Stimulated activated naive CD4-positive, alpha-beta T cell treated with Interleukin-2 at 50 U/mL for 16 hours (primary cell): ENCODE measurements at places on chromosomes 4 and X.
A peak's percentile ranks its signal among the peaks of the same experiment; 100 is the strongest.

GRCh38 chr4:170872794-170873193, 783.0 kb upstream of the AADAT start:
- no peak for DNase-seq

DNA sequence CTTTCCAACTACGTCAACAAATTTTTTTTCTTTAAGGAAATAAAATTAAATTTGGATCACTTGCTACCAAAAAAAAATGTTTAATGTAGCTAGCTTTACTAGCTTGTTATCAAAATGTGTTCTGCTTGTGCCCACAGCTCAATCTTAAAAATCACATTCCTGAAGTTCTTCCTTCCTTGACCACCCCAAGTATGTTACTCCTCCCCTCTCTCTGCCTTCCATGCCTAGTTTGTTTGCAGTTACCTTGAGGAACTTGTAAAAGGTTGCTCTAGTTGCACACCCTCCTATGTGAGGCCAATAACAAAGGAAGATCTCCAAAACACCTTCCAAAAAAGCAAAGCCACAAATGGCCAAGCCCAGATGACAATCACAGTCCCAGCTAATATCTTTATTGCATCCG, 19.6 kb upstream of the TMEM184C start:
- DNase-seq = no peak

- no peak for DNase-seq
These were observed 17.6 kb downstream of the GRIA3 start for GRCh38 chrX:123201720-123202119.

- DNase-seq = no peak
These were observed 295.4 kb downstream of the RAPGEF2 start for GRCh38 chr4:159398236-159398638.

GRCh38 chrX:68941385-68941952, 112.6 kb downstream of the EFNB1 start:
- DNase-seq = no peak

- DNase-seq = no peak
These were observed 30.1 kb upstream of the CFAP299 start for GRCh38 chr4:80305466-80305865.

- no peak for DNase-seq
These were observed 540.2 kb upstream of the CT83 start for GRCh38 chrX:117002981-117003380.

DNA sequence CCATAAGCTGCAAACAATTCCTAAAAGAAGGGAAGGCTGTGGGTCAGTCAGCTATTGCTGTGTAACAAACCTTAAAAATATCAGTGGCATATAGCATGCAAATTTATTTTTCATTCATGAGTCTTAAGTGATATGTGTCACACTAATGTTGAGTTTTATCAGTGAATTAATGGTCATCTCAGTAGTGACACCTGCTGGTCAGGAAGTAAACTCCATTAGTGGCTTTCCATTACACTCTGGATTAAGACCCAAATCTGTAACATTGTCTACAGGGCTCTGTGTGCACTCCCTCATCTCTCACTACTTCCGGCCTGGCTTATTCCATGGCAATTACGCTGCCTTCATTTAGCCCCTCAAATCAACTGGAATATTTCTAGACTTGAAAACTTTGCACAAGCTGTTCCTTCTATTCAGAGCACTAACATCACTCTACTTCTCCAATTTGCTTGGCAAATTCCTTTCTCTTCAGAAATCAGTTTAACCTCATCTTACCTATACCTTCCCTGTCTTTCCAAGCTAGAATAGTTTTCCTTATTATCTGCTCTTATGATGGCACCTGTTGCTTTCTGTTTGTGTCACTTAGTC, 217.3 kb upstream of the TAPT1 start:
- DNase-seq = no peak

GRCh38 chrX:39381422-39381821, 580.2 kb downstream of the MID1IP1 start:
- DNase-seq = no peak

DNA sequence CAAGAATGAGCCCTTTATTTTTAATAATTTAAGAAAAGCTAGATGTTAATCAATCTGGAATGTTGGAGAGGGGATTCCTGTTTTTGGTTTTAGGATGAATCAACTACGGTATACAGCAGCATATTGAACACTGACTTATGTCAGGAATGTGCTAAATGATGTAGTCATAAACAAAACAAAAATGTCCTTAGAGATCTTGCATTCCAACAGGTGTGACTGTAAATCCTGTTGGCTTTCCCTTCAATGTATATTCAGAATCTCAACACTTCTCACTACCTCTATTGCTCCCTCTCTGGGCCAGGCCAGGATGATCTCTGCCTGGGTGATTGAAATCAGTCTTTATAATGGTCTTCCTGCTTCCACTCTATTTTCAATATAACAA, 37.8 kb upstream of the BDH2 start:
- DNase-seq = no peak

DNA sequence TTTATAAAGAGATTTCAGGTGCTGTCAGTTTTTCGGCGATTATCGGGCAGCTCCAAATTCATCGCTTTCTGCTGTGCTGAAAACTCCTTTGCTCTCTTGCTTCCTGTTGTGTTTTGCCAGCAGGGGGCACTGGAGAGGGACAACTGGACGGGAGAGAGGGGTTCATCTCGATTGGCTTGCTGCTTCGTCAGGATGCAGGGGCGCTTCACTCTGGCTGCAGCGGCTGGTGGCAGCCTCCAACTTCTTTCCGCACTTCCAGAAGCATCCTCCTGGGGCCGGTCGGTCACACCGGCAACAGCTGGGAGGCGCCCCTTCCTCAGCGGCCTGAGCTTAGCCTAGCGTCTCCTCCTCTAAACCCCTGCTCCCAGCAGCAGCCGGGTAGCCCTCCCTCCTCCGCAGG, 29.5 kb downstream of the MSL3 start:
- DNase-seq = peak; percentile 53

GRCh38 chrX:49102190-49102589, 21.3 kb downstream of the GPKOW start:
- DNase-seq = no peak

GRCh38 chr4:173503330-173504180, 26.5 kb downstream of the HAND2 start:
- no peak for DNase-seq

DNA sequence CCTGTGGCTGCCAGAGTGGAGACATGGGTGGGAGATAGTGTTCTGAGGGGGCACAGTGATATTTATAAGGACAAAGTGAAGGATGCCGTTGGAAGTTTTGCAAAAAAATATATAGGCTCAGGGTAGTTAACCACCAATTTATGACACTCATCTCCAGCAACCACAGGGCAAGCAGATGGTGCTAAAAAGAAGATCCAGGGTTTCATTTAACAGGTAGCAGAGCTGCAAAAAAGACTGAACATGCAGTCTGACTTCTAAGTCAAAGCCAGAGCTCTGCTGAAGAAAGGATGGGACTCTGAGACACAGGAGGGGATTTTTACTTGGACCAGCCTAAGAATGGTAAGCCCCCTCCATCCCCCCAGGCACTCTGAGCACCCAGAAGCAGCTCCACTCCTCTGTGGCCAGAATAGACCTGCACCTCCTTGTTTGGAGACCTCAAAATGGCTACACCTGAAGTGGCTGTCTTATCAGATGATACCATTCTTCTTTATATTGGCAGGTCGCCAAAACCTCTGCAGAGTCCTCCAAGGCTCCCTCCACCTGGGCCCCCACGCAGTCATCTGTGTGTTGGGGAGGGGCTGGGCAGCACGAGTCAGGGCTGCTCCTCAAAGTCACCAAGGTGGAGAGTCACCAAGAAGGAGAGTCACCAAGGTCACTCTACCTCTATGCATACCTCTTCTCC, 161.4 kb upstream of the FAM9B start:
- DNase-seq = no peak

DNA sequence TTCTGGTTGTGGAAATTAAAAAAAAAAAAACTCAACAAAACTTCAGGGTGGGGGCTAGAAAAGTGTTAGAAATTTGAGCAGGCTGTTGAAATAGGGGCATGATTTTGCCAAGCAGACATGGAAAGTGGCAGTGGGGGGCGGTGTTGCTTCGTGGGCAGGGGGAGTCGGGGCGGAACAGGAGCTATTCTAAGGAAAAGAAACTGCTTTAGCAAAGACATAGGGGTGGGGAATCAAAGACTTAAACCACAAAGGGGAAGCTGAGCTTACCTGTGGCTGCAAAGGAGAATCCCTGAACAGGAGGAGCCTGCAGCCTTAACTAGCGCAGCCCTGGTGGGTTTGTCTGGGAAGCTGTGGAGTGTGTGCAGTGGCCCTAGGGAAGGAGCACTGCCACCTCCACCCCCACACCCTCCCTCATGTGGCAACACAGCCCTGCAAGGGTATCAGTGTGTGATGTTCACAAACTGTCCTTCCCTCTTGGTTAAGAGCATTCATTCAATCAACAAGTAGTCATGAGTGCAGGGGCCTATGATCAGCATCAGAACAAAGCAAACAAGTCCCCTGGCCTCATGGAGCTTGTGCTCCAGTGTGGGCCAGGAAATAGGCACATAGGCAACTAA, 20.5 kb downstream of the SEL1L3 start:
- DNase-seq = no peak

DNA sequence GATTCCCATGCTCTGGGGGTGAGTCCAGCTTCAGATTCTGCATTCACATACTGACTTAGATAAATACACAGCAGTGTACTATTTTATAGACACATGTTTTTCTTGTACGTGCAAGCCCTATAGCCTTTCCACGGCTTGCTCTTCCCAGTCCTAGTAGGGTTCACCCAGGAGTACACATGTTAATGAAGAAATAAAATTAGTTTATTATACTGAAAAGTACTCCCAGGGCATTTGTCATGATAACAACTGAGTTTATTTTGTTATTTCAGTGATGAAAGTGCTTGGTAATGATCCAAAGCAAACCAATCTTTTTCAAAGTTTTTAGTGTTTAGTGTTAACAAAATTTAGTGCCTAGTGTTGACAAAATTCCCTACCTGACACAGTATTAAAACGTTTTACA, 21.3 kb downstream of the MAPK10 start:
- no peak for DNase-seq

- DNase-seq = no peak
These were observed 230.6 kb upstream of the TRPC5 start for GRCh38 chrX:112313201-112313600.

GRCh38 chrX:26908218-26908617, 554.9 kb downstream of the PPP4R3C start:
- no peak for DNase-seq

GRCh38 chrX:129637217-129638109, 17.3 kb downstream of the APLN start:
- peak; percentile 49 for DNase-seq

- no peak for DNase-seq
These were observed 56.8 kb upstream of the PLS3 start for GRCh38 chrX:115504167-115504566.

DNA sequence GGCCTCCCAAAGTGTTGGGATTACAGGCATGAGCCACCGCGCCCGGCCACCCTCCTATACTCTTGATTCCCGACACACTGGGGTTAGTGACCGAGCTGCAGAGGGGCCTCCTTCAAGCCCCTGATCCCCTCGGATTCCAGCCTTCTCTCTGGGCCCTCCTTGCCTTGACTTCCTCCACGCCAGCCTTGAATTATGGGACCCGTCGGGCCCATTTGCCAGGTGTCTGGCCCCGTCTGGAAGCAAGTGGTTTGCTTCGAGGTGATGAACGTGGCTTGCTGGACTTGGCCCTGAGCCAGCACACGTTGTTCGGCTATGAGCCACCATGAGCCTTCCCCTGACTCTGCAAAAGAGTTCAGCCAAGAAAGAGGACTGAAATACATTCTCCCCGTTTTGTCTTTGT, 37.4 kb upstream of the GRPEL1 start:
- DNase-seq = no peak

GRCh38 chr4:33184657-33185290, 2464.6 kb downstream of the PCDH7 start:
- DNase-seq = no peak

DNA sequence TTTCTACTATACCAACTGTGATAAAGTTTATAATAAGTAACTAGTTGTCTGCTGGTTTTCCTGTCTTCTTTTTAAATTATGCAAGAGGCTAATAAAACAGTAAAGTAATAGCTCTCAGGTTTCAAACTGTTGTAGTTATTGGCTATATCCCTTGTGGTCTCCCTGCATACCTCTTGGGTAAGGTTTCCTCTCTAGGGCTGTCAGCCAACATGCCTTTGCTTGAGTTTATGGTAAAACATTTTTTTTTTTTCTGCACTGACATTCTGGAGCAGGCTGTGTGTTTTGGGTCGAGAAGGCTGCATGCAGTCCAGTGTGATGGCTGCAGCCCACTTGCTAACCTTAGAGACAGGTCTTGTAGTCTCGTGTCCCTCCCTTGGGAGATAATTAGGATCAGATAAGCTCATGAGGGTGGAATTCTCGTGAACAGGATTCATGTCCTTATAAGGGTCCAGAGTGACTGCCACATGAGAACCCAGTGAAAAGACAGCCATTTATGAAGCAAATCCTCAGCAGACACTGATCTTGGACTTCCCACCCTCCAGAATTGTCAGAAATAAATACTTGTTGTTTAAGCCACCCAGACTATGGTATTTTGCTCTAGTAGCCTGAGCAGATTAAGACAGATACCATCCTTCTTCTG, 831.2 kb downstream of the CCSER1 start:
- DNase-seq = no peak

DNA sequence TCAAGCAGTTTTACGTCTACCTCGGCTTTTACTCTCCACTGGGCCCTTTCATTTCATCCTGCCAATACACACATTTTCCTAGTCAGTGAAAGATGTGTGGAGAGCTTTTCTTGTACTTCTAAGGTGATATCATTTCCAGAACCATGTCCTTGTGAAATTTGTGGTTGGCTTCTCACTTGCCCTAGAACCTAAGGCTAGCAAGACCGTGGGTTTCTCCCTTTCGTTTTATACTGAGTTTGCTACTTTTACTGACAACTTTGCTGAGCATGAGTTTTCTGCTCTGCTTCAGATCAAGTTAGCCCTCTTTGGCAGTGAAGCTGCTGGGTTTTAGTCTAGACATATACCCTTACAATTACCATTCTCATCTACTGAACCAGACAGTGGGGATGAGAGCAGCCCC, 95.7 kb upstream of the FRMPD4 start:
- no peak for DNase-seq

- no peak for DNase-seq
These were observed 116.1 kb downstream of the CNKSR2 start for GRCh38 chrX:21490341-21490740.

DNA sequence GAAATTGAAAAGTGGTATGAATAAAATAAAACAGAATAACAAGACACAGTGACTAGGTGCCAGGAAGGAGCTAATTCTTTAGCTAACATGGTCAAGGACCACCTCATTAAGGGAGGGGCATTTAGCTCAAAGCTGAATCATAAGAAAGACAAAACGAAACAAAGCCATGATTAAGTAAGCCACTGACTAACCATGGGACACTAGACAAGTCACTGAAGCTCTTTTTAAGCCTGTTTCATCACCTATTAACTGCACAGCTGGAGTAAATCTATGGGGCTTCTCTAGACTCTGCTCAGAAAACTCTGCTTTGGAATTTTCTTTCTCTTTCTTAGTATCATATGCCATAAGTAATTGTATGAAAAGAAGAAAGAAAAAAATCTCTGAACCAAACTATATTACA, 49.8 kb upstream of the C1QTNF7 start:
- no peak for DNase-seq

GRCh38 chr4:40058854-40059253, 2.2 kb downstream of the N4BP2 start:
- DNase-seq = no peak

GRCh38 chrX:20320461-20321159, 53.9 kb upstream of the RPS6KA3 start:
- DNase-seq = no peak

GRCh38 chrX:147763131-147763530, 148.6 kb upstream of the FMR1 start:
- no peak for DNase-seq
